ENCODE measurements at places on chromosomes 6 and 20. TPM values are rescaled to one million over a fixed set of nuclear protein-coding genes. Genes with fewer than 3 reads are reported as not detected.

GRCh38 chr6:93266116-93266817, 153.1 kb downstream of the EPHA7 start:
- DNase-seq, result no peak

DNA sequence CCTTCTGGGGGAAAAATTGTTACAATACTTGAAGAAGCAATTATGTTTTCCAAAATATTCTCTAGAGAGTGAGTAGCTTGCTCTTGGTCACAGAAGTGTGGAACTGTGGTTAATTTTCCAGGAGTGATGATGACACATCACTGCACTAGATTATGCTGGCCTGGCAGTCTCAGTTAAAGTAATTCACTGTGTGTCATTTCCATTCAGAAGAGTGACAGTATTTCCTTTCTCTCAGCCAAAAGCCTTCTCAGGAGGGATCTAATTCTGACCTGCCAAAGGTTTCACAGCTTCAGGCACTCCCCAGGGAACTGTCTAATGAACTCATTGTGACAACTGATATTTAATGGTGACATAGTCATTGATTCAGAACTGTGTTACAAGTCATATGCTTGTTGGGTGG, 517.5 kb downstream of the TBC1D32 start:
- no peak for DNase-seq

GRCh38 chr20:19777981-19778380, 19.9 kb downstream of the RIN2 start:
- DNase-seq, result no peak

GRCh38 chr20:3754276-3754630, 13.3 kb downstream of the ADISSP start:
- no peak for DNase-seq

DNA sequence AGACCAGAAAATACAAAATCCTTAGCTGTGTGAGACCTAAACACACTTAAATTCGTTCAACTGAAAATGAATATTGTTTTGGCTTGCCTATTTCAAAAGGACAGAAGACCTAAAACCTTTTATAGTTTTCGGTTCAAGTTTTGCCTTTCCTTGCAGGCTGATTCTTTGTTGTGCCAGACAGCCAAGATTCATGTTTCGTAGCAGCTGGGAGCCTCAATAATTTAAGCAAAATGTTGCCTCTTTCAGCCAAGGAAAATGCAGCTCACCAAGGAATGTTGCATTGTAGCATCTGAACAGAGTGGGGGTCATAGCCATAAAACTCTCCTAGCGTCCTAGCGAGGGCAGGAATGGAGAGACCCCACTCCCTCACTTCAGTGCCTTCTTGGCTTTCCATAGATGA, 92.3 kb upstream of the INSM1 start:
- no peak for DNase-seq

DNA sequence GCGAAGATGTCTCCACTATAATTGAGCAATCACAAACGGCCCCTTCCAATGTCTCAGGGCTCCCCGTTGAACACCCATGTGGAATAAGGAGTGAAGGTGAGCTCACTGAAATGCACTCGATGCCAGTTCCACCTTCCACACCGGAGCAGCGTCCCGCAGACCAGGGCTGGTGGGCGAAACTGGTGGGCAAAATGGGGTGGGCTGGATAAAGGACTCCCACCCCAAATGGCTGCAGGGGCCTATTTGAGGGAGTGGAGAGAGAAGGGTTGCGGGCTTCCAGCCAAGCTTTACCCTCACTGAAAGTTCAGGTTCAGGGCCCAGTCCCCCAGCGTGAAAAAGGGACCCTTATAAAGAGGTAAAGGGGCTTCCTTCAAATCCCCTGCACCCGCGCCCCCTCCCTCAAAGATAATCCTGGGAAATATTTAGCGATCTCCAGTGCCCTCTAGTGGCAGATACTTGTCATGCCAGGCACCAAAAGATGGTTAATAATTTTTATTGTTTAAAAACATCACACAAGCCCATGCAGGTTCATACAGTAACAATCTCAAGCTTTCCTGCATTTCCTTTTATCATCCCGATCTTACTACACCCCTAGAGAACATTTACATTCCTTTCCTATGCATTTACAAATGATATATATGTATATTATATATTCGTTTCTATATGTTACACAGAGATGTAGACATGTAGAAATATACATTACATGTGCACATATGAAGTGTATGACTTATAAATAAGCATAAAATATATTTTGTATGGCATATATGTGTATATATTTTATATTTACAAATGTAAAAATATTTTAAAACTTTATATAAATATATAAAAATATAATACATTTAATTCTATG, 58.2 kb upstream of the NKX2-2 start:
- no peak for DNase-seq

GRCh38 chr6:118963003-118963402, 28.0 kb upstream of the MCM9 start:
- DNase-seq, result no peak

- DNase-seq, result no peak
Measured at GRCh38 chr6:30886897-30887255, 2.6 kb downstream of the DDR1 start.

DNA sequence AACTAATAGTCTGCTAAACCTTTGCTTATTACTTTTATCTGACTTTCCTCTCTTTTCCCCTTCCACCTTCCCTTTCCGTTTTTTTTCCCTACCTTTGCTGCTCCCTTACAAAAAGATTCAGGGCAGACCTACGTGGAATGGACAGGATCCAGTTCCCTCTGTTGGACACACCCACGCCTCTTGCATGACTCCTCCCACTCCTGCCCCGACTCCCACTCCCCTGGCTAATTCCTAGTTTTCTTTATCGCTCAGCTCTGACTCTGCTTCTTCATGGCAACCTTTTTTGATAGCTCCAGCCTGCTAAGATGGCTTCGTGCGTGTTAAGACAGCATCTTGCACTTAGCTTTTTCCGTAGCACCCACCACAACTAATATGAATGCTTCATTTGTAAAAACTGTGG, 715.6 kb upstream of the NRSN1 start:
- DNase-seq, result no peak

GRCh38 chr6:90403489-90404381, 107.1 kb upstream of the BACH2 start:
- peak; percentile 74 for DNase-seq

- no peak for DNase-seq
Measured at GRCh38 chr20:45448270-45448669, 21.3 kb upstream of the WFDC2 start.

DNA sequence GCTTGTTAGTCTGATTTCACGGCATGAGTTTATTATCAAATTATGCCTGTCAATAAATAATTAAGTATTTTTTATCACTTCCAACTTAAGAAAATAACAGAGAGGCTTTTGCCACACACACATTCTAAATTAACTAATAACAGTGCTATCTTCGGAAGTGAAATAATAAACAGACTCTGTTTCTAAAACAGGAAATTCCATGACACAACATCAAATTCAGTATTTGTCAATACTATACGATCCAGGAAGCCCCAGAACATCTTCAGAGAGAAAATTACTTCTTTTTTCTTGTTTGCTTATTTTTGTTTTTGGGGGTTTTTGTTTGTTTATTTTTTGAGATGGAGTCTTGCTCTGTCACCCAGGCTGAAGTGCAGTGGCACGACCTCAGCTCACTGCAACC, 150.7 kb upstream of the PRDM1 start:
- DNase-seq, result no peak

DNA sequence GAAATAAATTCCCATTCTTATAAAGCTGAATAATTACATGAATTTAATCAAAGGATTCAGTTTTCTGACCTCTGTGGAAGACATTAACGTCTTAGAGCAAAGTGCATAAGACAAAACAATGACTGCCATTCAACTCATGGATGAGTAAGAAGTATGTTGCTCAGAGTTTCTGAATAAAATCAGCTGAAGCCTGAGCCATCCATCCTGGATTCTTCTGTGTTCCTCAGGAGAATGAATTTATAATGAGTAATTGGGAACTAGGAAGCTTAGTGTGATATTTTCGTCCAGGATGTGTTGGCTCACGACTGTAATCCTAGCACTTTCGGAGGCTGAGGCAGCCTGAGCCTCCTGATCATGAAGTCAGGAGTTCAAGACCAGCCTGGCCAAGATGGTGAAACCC, 62.8 kb downstream of the PERP start:
- DNase-seq, result no peak

GRCh38 chr6:16764188-16764950, 3.1 kb upstream of the ATXN1 start:
- no peak for DNase-seq

DNA sequence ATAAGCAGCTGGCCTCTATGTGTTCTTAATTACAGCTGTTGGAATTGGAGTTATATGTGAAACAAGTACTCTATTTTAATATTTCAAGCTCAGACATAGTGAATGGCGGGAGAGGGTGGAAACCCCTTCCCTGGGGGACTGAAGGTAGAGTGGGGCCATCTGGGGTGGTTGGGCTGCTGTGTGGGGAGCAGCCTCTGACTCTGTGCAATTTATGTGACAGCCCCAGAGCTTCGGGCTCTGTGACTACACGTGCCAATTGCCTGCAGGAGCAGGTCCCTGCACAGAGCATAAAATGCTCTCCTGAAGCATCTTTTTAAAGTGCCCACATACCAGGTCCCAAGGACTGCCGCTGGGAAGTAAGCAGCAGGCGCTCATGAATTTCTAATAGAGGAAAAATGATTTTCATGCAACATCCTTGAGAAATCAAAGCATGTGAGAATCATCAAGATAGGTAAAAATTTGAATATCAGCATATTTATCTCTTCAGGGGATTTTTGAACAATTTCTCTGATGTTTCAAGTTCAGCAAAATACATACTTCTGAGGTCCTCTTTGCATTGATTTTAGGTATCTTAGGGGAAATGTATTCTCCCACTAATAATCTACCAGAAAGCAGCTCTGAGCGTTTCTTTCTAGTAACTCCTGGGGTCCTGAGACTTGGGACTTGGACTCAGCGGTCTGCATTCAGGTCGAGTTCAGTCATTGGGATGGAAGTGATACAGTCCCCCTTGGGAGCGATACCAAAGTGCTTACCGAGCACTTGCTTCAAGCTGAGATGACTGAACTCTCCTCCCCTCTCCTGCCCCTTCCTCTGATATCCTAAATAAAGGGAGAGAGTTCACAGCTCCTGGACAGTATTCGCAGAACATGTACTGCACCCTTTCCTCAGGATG, 40.0 kb downstream of the ALDH8A1 start:
- DNase-seq, result no peak

DNA sequence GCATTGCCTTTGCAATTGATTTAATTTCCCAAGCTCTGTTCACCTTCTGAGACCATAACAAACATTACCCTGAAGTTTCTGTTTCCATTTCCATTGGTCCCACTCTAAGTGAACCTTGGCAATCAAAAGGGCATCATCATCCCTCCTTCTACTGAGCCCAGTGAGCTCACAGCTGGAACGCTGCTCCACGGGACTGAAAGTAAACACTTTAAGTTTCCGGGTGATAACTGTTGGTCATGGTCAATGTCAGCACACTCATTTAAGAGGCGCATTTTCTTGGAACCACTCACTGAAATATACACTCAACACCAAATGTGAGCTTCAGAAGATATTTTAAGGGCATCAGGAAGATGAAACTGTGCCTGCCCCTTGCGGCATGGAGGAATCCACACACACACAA, 37.1 kb upstream of the RPS6KA2 start:
- no peak for DNase-seq

DNA sequence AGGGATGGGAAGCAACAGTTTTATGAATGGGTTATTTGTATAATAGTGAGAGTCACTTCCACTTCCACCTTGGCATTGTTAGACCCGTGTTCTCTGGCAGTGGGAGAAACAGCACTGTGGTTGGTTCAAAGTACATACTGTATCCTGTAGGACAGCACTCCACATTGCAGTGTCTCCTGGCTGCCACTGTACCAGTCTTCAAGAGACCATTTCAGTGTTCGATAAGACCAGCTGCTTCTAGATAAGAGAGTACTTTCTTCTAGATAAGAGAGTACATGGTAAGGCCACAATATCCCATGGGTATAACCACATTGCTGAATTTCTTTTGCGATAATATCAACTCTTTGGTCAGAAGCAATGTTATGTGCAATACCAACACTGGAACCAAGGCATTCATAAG, 28.8 kb downstream of the FITM2 start:
- no peak for DNase-seq

- DNase-seq, result no peak
Measured at GRCh38 chr6:6973721-6974120, 134.0 kb upstream of the RREB1 start.

- DNase-seq, result no peak
Measured at GRCh38 chr6:89161326-89162046, 15.6 kb downstream of the PM20D2 start.

DNA sequence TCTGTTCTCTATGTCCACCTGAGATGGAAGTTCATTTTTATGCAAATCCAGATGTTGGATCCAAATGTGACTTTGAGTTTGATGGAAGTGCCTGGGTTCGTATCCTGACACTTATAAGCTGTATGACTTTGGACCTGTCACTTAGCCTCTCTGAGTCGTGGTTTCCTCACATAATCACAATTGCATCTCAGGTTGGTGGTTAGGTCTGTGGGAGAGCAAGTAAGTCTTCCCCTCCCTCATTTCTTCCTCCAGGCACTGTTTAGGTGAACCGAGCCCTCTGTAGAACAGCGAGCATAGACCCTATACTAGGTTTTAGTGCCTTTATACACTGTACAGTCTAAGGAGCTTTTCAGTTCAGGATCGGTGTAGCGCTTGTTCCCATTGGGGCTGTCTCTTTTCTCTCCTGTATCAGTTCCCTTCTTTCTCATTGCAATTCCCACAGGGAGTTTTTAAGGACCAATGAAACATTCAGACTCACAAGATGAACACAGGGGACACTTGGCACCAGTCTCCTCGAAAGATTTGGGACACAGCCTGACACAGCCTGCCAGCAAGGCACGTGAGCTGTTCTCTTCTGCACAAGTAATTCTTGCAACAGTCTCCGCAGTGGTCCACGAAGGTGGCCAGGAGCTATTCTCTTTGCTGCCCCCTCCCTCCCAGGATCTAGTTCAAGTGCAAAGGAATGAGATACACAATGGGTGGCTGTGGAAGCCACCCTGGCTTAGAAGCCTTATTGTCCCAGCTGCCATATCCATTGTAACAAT, 11.8 kb downstream of the TOX2 start:
- no peak for DNase-seq

- no peak for DNase-seq
Measured at GRCh38 chr20:41532935-41533334, 85.2 kb downstream of the CHD6 start.

GRCh38 chr6:52975580-52975979, 19.5 kb downstream of the GSTA4 start:
- DNase-seq, result no peak

- DNase-seq, result no peak
Measured at GRCh38 chr6:11667876-11668275, 110.7 kb downstream of the ADTRP start.

GRCh38 chr6:35213824-35214756, at the start of gene SCUBE3:
Gene SCUBE3, plus strand, starts transcription at chr6:35213956. Its CDS starts 463 bp downstream, at chr6:35214419.
- DNase-seq, result no peak

GRCh38 chr6:32854376-32855178, 585 bp downstream of the PSMB9 start:
- no peak for DNase-seq

GRCh38 chr6:46583081-46583480, 69.5 kb downstream of the CYP39A1 start:
- DNase-seq, result no peak

Gene MYLIP
- total RNA-seq, result 18.0 TPM

Gene PRR18
- total RNA-seq, result not detected

Gene FGD2
- total RNA-seq, result 4.0 TPM

Gene TLDC2
- total RNA-seq, result not detected

Gene SMLR1
- not detected for total RNA-seq

Gene TMEM217
- not detected for total RNA-seq

Gene SEMG1
- total RNA-seq, result not detected

Gene PPARD
- 37.2 TPM for total RNA-seq

Gene RUNX2
- 0.69 TPM for total RNA-seq

Gene WFDC10B
- not detected for total RNA-seq

Gene HRH3
- not detected for total RNA-seq

Gene HLA-DOB
- not detected for total RNA-seq

Gene LY6G6D
- not detected for total RNA-seq
